ENCODE measurements at places on chromosomes 3 and 15. TPM values are rescaled to one million over a fixed set of nuclear protein-coding genes. Genes with fewer than 3 reads are reported as not detected.
A peak's percentile ranks its signal among the peaks of the same experiment; 100 is the strongest.

DNA sequence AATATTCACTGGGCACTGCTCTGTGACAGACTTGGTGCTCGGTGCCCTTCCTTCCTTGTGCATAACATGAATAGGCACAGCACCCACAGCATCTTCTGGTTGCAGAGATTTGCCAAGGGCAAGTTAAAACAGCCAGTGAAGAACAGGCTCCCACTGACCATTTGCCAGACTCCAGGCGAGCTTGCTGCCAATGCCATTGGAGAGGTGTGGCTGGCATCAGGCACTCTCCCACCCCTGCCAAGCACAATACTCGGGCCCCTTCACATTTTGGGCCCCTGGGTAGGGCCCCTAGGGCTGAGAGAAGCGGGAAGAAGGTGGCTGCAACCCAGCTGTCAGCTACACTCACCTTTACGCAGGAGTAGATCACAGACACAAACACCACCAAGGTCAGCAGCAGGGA is 112.1 kb downstream of the SEC22A start:
- peaks cover 52% of the 10 kb centered on the region for H3K36me3 ChIP-seq
- no peak overlapping the region for H3K4me3 ChIP-seq
- peak overlapping the region; percentile 59 for H3K27ac ChIP-seq
- no peak for DNase-seq
- no peaks in the 10 kb centered on the region for H3K4me1 ChIP-seq

DNA sequence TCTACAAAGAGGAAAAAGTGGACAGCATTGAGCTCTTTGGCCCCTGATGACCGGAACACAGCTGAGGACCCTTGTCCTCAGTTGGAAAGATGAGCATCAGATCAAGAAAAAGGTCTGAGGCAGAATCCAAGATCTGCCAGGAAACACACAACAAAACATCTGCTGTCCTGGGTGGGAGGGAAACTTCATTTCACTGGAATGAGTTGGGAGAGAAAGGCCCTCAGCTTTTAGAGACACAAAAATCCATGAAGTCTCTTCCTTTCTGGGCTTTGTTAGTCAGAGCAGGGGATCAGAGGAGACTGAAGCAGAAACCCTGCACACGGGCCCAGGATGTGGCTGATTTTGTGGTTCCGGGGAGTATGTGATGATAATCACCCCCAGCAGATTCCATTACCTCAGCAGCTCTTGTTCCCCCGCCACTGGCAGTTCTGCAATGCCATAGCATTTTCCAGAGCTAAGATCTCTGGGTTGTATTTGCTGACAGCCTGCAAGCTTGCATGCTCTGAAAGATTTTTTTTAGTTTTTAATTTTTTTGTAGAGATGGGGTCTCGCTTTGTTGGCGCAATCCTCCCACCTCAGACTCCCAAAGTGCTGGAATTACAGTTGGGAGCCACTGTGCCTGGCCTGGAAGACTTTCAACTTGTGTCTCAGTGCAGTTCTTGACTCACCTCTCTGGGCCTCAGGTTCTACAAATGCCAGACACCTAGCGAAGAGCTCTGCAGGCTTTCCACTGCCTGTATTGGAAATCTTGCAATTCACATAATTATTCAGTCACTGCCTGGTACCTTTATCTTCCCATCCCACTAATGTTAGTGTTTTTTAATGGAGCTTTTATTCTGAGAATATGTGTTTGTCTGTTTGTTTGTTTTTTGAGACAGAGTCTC is 5.8 kb upstream of the TATDN2 start:
- H3K4me3 ChIP-seq, result no peak overlapping the region
- H3K36me3 ChIP-seq, result no peaks in the 10 kb centered on the region
- no peak overlapping the region for H3K27ac ChIP-seq
- DNase-seq, result no peak

DNA sequence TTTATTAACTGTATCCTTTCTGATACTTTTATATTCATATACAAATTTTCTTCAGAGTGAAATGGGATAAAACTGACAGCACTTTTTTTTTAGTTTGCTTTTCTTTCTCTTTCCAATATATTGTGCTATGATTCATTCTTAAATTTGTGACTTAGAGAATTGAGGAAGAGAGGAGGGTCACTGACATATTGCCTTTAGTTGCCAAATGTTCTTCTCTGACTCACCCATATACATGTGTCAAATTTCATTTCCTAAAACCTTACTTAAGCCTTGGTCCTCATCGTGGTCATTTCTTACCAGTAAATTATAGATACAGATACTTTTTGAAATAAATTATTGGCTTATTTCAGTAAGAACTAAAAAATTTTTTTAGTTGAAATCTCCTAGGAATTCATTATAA is 53.9 kb downstream of the CLASP2 start:
- H3K27me3 ChIP-seq, result no peaks in the 10 kb centered on the region
- H3K4me1 ChIP-seq, result no peaks in the 10 kb centered on the region
- no peak overlapping the region for H3K27ac ChIP-seq
- no peaks in the 10 kb centered on the region for H3K36me3 ChIP-seq

DNA sequence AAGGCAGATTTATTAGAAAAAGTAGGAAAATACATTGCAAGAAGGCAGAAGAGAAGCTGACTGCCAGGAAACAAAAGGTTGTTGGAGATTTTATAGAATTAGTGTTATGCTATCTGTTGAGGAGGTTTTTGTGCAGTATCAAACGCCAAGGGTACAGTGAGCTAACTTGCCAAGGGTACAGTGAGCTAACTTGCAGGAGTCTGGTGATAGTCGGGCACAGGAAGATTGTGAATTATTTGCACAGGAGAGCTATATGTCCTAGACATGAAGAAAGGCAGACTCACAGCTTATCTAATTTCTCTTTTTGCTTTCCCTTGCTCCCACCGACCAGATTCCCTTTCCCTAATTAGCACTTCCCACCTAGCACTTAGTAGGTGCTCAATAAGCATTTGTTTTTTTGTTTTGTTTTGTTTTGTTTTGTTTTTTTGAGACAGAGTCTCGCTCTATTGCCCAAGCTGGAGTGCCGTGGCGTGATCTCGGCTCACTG is 2.7 kb upstream of the CSK start:
- H3K36me3 ChIP-seq, result no peaks in the 10 kb centered on the region
- H3K27me3 ChIP-seq, result no peaks in the 10 kb centered on the region
- no peak for DNase-seq
- H3K4me3 ChIP-seq, result no peak overlapping the region
- H3K27ac ChIP-seq, result no peak overlapping the region

GRCh38 chr15:75031848-75032247 is 8.5 kb downstream of the PPCDC start:
- DNase-seq, result no peak
- H3K4me3 ChIP-seq, result no peak overlapping the region
- no peaks in the 10 kb centered on the region for H3K27me3 ChIP-seq
- H3K36me3 ChIP-seq, result no peaks in the 10 kb centered on the region
- peaks cover 38% of the 10 kb centered on the region for H3K4me1 ChIP-seq
- H3K27ac ChIP-seq, result peak overlapping the region; percentile 16

LMOD3 gene
- 110 TPM for total RNA-seq

GRCh38 chr15:76799760-76800159 is 105.4 kb downstream of the SCAPER start:
- peaks cover 13% of the 10 kb centered on the region for H3K36me3 ChIP-seq
- no peaks in the 10 kb centered on the region for H3K27me3 ChIP-seq
- no peaks in the 10 kb centered on the region for H3K4me1 ChIP-seq
- no peak for DNase-seq
- no peak overlapping the region for H3K27ac ChIP-seq
- no peak overlapping the region for H3K4me3 ChIP-seq

PAK6 gene
- 15.3 TPM for total RNA-seq

CAND2 gene
- total RNA-seq, result 45.2 TPM

ARMC8 gene
- total RNA-seq, result 33.8 TPM

GOLGA8S gene
- 0.33 TPM for total RNA-seq

GRCh38 chr15:55241186-55241585 is 44.4 kb upstream of the RSL24D1 start:
- no peak overlapping the region for H3K4me3 ChIP-seq
- DNase-seq, result no peak
- no peaks in the 10 kb centered on the region for H3K36me3 ChIP-seq
- no peaks in the 10 kb centered on the region for H3K4me1 ChIP-seq
- no peaks in the 10 kb centered on the region for H3K27me3 ChIP-seq
- H3K27ac ChIP-seq, result no peak overlapping the region

DNA sequence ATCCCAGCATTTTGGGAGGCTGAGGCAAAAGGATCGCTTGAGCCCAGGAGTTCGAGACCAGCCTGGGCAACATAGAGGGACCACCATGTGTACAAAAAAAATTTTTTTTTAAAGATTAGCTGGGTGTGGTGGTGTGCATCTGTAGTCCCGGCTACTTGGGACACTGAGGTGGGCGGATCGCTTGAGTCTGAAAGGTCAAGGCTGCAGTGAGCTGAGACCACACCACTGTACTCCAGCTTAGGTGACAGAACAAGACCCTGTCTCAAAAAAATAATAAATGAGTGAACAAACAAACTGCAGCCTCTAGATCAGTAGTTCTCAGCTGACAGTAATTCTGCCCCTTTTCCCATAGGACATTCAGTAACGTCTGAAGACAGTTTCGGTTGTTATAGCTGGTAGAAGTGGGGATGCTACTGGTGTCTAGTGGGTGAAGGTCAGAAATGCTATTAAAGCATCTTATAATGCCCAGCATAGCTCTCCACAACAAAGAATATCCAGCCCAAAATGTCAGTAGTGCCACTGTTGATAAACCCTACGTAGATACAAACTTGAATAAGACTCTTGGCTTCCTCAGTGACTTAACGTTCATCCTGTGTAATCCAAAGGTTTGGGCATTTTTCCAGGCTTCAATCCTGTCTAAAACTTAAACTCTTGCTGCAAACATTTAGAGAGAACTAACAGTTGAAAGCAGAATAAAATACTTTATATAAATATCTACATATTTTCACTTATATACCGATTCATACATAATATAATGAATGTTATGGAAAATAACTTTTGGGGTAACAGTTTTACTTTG is 10.6 kb downstream of the SMC4 start:
- no peaks in the 10 kb centered on the region for H3K4me1 ChIP-seq
- no peak for DNase-seq
- no peak overlapping the region for H3K4me3 ChIP-seq
- H3K27ac ChIP-seq, result no peak overlapping the region
- no peaks in the 10 kb centered on the region for H3K27me3 ChIP-seq
- no peaks in the 10 kb centered on the region for H3K36me3 ChIP-seq

DNA sequence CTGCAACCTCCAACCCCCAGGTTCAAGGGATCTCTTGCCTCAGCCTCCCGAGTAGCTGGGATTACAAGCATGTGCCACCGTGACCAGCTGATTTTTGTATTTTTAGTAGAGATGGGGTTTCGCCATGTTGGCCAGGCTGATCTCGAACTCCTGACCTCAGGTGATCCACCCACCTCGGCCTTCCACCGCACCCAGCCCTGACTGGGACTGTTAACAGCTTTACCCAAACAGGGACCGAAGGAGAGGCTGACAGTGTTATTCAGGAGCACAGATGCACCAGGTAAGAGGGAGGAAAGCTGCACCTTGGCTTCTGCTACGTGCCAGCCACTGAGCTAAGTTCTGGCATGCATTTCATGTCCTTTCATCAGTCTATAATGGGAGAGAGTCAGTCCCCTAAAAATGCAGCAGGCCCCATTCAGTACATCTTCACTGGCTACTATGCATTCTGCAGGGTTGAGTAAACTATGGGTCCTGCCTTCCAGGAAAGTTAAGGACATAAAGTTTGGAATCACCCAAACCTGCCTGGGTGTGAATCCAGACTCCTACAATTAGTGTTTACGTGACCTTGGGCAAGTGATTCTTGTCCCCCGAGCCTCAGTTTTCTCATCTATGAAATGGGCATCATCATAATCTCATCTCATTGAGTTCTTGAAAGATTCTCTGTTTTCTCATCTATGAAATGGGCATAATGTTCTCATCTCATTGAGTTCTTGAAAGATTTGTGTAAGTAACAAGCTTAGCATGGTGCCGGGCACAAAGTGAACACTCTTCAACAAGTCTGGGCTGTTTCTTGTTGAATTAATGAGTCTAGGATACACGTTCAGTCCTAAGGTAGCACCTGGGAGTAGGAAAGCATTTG is 82.2 kb downstream of the CPN2 start:
- H3K27me3 ChIP-seq, result no peaks in the 10 kb centered on the region
- peaks cover 98% of the 10 kb centered on the region for H3K4me1 ChIP-seq
- DNase-seq, result peak; percentile 58
- H3K4me3 ChIP-seq, result no peak overlapping the region

GRCh38 chr3:149087208-149087607 is 875 bp upstream of the HLTF start:
- H3K4me3 ChIP-seq, result no peak overlapping the region
- no peak for DNase-seq
- no peak overlapping the region for H3K27ac ChIP-seq

GRIP2 gene
- total RNA-seq, result 7.1 TPM

- H3K4me1 ChIP-seq, result peaks cover 94% of the 10 kb centered on the region
- H3K4me3 ChIP-seq, result no peak overlapping the region
- no peaks in the 10 kb centered on the region for H3K36me3 ChIP-seq
- H3K27me3 ChIP-seq, result no peaks in the 10 kb centered on the region
- H3K27ac ChIP-seq, result peak overlapping the region; percentile 76
- no peak for DNase-seq
Measured at GRCh38 chr3:127743351-127744252, 70.8 kb downstream of the ABTB1 start.

- DNase-seq, result peak; percentile 96
- H3K4me1 ChIP-seq, result peaks cover 62% of the 10 kb centered on the region
- H3K4me3 ChIP-seq, result peak overlapping the region; percentile 51
- H3K36me3 ChIP-seq, result peaks cover 9% of the 10 kb centered on the region
- peak overlapping the region; percentile 83 for H3K27ac ChIP-seq
Measured at GRCh38 chr3:45026957-45027356, 854 bp downstream of the CLEC3B start.

ZNF621 gene
- 7.0 TPM for total RNA-seq

BTBD1 gene
- total RNA-seq, result 116 TPM

PRSS50 gene
- 0.12 TPM for total RNA-seq

- no peak overlapping the region for H3K4me3 ChIP-seq
Measured at GRCh38 chr15:73955861-73956742, 29.8 kb downstream of the LOXL1 start.

CHST13 gene
- total RNA-seq, result not detected

PTX3 gene
- total RNA-seq, result 0.59 TPM

DNA sequence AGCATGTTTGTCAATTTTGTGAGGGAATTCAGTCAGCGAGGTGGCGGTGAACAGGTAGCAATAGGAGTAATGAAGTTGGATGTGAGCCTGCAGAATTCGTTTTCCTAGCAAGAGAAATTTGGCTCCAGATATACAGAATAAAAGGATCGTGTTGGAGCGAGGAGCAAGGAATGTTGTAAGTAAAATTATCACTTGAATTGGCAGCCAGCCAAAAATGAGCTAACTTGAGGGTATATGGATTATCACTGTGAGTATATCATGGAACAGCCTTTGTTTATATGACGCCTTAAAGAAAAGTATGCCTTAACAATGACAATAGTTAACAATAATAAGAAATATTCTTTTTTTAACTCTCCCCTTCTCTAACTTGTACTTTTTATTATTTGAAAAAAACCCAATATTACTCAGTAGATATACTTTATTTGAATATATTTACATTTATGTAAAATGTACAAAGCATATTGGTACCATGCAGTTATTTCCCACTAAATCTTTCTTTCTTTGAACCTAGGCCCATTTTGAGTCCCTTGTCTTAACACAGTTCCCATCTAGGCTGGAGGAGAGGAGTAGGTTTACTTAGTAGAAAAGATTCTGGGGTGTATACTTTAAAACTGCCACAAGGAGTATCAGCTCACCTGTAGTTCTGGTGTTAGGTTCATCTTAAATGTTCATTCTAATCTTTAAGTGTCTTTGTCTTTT is 29.3 kb downstream of the EPHA6 start:
- no peaks in the 10 kb centered on the region for H3K36me3 ChIP-seq
- no peak overlapping the region for H3K27ac ChIP-seq
- H3K27me3 ChIP-seq, result no peaks in the 10 kb centered on the region
- no peaks in the 10 kb centered on the region for H3K4me1 ChIP-seq

- H3K27me3 ChIP-seq, result no peaks in the 10 kb centered on the region
- no peak for DNase-seq
- no peaks in the 10 kb centered on the region for H3K36me3 ChIP-seq
- no peak overlapping the region for H3K4me3 ChIP-seq
- no peak overlapping the region for H3K27ac ChIP-seq
Measured at GRCh38 chr3:104244680-104245220, 1122.0 kb upstream of the ALCAM start.

Measured in right atrium auricular region (tissue), 2 donors.